ENCODE measurements at places on chromosomes 2 and 18.

- no peak for DNase-seq
These were observed 5.9 kb upstream of the FN1 start for GRCh38 chr2:215441560-215442400.

- no peak for DNase-seq
These were observed 26.8 kb downstream of the LAMA1 start for GRCh38 chr18:7090771-7091170.

GRCh38 chr2:39128919-39129391 is 8.1 kb upstream of the SOS1 start:
- no peak for DNase-seq

DNA sequence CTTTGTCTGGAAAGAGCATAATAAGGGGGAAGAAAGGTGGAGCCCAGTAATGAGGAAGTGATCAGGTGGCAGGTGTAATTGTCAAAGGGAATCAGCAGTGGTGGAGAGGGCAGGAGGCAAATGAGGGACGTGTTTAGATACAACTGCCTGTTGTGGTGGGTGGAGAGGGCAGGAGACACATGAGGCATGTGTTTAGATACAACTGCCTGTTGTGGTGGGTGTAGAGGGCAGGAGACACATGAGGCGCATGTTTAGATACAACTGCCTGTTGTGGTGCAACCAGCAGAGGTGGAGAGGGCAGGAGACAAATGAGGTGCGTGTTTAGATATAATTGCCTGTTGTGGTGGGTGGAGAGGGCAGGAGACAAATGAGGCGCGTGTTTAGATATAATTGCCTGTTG is 173.1 kb downstream of the ANKRD30B start:
- no peak for DNase-seq

DNA sequence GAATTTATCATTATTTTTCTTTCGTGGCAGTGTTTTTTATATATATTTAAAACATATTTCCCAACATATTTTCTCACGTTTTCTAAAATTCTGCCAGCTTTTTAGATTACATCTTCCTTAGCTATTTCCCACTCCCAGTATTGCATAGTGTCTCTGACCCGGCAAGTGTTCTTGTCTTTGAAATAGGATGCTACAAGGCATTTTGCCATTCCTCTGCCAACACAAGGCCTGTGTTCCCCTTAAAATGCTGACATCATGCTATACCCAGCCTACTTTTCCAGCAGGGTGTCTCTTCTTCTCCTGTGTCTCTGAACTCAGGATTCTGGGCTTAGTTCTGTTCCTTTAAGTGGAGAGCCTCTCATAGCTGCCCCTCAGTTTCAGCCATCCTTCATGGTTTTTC is 115.2 kb downstream of the DIS3L2 start:
- no peak for DNase-seq

All from NCI-H345 (cell line).